ENCODE measurements at places on chromosomes 13 and 19.

DNA sequence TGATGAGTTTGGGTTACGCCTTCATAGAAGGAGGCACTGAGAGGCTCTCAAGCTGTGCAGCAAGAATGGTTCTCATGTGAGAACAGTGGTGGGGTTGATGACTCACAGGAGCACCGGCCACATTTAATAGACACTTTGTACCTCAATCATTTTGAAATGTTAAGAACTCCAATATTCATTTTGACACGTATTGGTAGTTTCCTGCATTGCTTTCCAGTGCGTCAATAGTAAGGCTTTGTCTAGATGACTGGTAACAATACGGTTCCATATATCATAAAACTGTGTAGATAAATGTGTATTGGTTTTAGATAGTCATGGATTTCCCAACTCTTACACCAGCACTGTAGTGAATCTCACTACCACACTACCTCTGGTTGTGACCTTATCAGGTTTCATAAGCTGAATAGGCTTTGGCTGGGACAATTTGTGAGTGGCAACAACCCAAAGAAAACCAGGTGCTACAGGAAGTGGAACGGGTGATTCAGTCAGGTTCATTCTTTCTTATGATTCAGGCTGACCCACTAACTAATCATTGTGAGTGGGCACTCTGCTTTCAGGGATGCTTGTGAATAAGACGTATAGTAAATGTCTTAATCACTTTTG, 362.6 kb downstream of the KLF5 start:
- peak; percentile 14 for DNase-seq

GRCh38 chr13:20369886-20370361, 137.8 kb upstream of the GJB6 start:
- DNase-seq = no peak

DNA sequence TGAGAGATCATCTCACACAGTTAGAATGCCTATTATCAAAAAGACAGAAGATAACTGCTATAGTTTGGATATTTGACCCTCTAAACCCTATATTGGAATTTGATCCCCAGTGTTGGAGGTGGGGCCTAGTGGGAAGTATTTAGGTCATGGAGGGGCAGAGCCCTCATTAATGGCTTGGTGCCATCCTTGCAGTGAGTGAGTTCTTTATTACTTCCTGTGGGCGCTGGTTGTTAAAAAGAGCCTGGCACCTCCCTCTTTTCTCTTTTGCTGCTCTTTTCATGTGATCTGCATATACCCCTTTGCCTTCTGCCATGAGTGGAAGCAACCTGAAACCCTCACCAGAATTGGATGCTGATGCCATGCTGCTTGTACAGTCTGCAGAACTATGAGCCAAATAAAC, 66.8 kb downstream of the TDRD3 start:
- DNase-seq = no peak

GRCh38 chr19:18650468-18651041, 13.7 kb downstream of the KLHL26 start:
- no peak for DNase-seq

- DNase-seq = no peak
These were observed 60.7 kb upstream of the GPR183 start for GRCh38 chr13:99367663-99368448.

GRCh38 chr13:99982731-99983498, 1.3 kb downstream of the ZIC2 start:
- DNase-seq = no peak

DNA sequence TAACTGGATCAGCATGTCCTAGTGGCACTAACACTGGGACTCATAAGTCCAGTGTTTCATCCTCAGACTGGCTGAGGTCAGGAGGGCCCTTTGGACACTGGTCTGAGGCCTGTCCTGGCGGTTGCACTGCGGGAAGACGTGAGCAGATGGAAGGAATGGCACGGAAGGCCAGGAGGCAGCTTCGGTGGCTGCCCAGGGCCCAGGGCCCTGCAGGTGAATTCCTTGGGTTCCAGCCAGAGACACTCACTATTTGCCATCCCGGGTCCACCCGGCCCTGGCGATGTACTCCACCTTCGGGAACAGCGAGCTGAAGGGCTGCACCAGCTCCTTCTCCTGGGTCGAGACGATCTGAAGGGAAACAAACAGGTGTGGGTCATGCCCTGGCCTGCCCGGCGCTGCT, 26.3 kb downstream of the DPP9 start:
- no peak for DNase-seq

DNA sequence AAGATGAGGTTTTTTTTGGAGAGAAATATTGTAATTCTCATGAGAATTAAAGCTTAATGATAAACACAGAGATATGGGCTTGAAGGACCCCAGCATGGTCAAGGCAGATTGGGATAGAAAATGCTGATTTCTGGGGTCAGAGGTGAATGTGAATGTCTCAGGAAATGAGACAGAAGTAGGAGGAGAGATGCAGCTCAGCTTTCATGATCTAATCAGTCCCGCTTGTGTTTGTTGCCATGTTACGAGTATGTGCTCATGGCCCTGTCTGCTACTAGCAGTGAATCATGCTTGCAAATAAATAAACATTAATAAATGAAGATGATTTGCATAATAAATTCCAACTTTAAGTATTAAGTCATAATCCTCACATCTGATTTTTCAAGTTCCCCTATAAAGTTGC, 23.0 kb upstream of the NDFIP2 start:
- DNase-seq = no peak

- no peak for DNase-seq
These were observed 89.9 kb downstream of the UBL3 start for GRCh38 chr13:29760544-29760943.

DNA sequence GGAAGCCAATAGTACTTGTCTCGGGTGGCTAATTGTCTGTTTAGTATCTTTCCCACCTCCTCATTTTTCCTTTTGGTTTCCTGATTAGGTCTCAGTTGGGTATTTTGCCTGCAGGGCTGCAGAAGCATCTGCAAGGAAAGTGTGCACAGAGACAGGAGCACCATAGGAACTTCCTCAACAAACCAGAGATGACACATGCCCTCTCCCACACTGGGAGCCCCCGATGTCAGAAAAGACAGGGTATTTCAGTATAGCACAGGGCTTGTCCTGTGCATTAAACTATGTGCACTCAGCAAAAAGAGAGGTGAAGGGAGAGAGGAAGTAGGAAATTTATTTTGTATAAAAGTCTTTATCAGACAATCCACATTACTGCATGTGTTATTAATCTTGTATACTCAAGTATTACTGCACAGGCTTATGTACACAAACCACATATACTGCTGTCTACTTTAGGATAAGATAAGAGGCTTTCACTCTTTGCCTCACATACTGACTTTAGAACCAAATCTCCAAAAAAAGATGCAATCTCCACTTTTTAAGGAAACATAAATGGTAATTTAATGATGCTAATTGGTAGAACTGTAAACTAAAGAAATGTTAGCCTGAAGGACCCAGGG, 501.0 kb downstream of the FOXO1 start:
- DNase-seq = no peak

GRCh38 chr13:113766035-113766800, 7.2 kb downstream of the TMEM255B start:
- DNase-seq = no peak

DNA sequence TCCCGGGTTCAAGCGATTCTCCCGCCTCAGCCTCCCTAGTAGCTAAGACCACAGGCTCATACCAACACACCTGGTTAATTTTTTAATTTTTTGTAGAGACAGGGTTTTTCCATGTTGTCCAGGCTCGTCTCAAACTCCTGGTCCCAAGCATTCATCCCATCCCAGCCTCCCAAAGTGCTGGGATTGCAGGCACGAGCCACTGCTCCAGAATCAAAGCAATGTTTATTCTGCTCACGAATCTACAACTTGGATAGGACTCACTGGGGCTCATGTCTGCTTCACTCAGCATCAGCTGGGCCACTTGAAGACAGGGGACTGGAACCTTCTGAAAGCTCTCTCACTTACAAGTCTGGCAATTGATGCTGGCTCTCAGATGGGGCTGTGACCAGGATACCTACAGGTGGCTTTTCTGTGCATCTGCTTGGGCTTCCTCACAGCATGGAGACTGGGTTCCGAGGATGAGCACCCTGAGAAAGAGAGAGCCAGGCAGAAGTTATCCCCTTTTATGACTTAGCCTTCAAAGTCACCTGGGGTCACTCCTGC, 8.2 kb upstream of the ZNF792 start:
- DNase-seq = no peak

GRCh38 chr13:101545521-101545920, 93.0 kb downstream of the ITGBL1 start:
- no peak for DNase-seq

GRCh38 chr19:32651729-32652140, 23.2 kb downstream of the ANKRD27 start:
- no peak for DNase-seq

- DNase-seq = no peak
These were observed 12.4 kb downstream of the PDE4A start for GRCh38 chr19:10432736-10433130.

GRCh38 chr19:56765137-56765536, 75.4 kb downstream of the PEG3 start:
- DNase-seq = peak; percentile 30

- DNase-seq = no peak
These were observed 4.6 kb upstream of the BST2 start for GRCh38 chr19:17409990-17410389.

- no peak for DNase-seq
These were observed 530.6 kb upstream of the SPRY2 start for GRCh38 chr13:80871481-80871880.

DNA sequence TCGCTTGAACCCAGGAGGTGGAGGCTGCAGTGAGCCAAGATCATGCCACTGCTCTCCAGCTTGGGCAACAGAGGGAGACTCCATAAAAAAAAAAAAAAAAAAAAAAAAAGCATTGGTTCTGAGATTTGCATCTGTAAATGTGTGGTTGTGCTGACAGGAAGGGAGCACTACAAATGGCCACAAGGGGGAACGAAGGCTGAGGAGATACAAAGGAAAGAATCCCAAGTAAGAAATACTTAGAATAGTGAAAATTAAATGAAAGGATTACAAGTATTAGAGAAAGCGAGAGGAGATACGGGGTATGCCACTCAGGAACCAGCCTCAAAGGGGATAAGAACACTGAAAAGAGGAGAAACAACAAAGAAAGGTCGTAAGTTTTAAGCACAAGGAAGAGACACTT, 284.9 kb downstream of the KLF12 start:
- DNase-seq = no peak

- no peak for DNase-seq
These were observed 6.1 kb downstream of the DOCK6 start for GRCh38 chr19:11256189-11256588.

DNA sequence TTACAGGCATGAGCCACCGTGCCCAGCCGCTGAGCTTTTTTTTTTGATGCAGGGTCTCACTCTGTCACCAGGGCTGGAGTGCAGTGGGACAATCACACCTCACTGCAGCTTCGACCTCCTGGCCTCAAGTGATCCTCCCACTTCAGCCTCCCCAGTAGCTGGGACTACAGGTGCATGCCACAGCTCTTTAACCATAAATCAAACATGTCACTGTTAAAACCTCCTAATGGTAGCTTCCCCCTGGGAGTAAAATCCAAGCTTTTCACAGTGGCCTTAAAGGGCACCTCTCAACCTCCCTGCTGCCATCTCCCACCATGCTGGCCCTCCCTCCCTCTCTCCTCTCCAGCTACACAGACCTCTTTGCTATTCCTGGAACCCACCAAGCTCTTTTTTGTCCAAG, 2.0 kb upstream of the GNG14 start:
- DNase-seq = no peak

GRCh38 chr13:102692491-102692826, 2.4 kb downstream of the METTL21C start:
- no peak for DNase-seq

DNA sequence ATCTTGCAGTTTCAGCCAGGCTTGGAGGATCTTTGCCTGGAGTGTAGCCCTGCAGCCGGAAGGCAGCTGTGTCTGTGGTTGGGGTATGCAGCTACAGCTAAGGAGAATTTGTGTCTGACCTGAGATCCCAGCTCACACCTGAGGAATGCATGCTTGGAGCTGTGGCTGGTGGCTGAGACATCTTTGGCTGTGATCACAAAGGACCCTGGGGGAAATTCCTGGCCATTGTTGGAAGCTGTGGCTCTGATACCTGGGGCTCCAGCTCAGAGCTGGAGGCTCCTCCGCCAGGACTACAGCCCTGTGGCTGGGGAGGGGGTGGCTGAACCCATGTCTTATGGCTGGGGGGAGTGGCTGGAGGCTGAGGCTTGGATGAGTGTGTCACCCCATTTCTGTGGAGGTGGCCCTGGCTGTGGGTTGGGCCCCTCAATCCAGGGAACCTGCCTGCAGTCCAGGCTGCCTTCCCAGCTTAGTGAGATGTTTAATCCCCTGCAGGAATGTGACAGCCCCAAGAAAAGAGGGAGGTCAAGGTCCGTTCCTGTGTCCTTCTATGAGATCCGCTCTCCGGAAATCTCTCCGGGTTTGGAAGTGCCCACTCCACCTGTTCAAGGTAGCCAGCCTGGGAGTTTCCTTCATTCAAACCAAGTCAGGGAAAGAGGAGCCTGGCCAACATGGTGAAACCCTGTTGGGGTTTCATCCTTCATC, 27.6 kb downstream of the ARHGEF18 start:
- DNase-seq = no peak

DNA sequence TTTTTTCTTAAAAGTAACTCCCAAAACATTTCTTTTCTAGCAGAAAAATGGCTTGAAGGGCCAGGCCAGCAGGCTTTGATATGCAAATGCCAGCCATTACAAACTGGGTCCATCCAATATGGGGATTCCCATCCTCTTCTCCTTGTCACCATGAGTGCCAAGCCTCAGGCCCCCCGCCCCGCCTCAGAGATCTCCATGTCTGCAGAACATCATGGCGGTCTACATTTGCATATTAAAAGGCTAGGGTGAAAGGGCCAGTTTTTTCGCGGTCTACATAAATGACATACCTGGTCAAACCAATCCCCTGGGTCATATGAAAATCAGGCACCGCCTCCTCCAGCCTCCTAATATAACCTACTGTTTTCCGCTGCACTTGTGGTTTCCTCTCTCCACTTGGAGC, 1327.6 kb downstream of the UQCRFS1 start:
- no peak for DNase-seq

DNA sequence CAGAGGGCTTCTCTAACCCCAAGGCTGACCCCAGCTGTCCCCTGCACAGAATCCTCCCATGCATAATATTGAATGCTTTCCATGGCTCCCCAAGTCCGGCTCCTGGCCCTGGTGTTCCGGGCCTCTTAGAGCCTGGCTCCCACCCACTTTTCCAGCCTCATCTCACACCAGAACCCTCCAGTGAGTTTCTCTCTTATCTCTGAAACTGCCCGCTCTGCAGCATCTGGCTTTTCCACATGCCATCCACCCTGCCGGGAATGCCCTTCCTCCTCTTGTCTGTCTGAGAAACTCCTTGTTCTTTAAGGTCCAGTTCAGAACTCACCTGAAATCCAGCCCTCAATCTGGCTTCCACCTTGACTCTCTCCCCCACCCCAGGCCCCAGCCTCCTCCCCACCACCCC, 6.8 kb downstream of the SYNGR4 start:
- DNase-seq = no peak

Data from stimulated activated naive CD8-positive, alpha-beta T cell treated with anti-CD3 and anti-CD28 coated beads, Interleukin-15, Interleukin-2, amounts not matched to agents 100 U/mL and 50 U/mL, for 24 hours (primary cell).